ENCODE measurements at places on chromosomes 11 and 22. TPM values are rescaled to one million over a fixed set of nuclear protein-coding genes. Genes with fewer than 3 reads are reported as not detected.

The ZBTB16 gene
- total RNA-seq, result 7.6 TPM

The MED15 gene
- total RNA-seq, result 182 TPM

DNA sequence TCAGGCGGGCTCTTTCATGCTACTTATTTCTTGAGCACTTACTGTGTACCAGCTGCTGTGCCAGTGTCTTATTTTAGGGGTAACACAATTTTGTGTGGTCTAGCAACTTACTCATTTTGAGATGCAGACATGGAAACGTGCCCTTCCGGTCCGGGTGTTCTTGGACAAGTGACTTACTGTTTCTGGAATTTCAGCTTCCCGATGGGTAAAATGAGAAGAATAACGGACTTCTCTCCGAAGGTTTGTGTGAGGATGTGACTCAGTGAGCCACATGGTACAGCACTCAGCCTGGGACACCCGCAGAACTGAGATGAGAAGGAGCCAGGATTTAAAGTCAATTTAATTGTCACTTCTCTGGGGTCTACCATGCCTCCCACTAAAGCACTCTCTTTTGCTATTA lies 114.5 kb upstream of the SYT13 start:
- H3K36me3 ChIP-seq, result no peaks in the 10 kb centered on the region
- no peaks in the 10 kb centered on the region for H3K4me1 ChIP-seq
- DNase-seq, result no peak
- no peak overlapping the region for H3K4me3 ChIP-seq
- no peak overlapping the region for H3K27ac ChIP-seq

GRCh38 chr22:49621601-49622210 lies 206.0 kb downstream of the BRD1 start:
- no peaks in the 10 kb centered on the region for H3K27me3 ChIP-seq
- DNase-seq, result no peak
- no peaks in the 10 kb centered on the region for H3K4me1 ChIP-seq
- no peak overlapping the region for H3K27ac ChIP-seq

- no peak for DNase-seq
- H3K4me3 ChIP-seq, result no peak overlapping the region
- no peaks in the 10 kb centered on the region for H3K4me1 ChIP-seq
- no peaks in the 10 kb centered on the region for H3K36me3 ChIP-seq
- H3K27ac ChIP-seq, result no peak overlapping the region
These were observed 12.7 kb downstream of the MUC2 start for GRCh38 chr11:1087279-1087960.

DNA sequence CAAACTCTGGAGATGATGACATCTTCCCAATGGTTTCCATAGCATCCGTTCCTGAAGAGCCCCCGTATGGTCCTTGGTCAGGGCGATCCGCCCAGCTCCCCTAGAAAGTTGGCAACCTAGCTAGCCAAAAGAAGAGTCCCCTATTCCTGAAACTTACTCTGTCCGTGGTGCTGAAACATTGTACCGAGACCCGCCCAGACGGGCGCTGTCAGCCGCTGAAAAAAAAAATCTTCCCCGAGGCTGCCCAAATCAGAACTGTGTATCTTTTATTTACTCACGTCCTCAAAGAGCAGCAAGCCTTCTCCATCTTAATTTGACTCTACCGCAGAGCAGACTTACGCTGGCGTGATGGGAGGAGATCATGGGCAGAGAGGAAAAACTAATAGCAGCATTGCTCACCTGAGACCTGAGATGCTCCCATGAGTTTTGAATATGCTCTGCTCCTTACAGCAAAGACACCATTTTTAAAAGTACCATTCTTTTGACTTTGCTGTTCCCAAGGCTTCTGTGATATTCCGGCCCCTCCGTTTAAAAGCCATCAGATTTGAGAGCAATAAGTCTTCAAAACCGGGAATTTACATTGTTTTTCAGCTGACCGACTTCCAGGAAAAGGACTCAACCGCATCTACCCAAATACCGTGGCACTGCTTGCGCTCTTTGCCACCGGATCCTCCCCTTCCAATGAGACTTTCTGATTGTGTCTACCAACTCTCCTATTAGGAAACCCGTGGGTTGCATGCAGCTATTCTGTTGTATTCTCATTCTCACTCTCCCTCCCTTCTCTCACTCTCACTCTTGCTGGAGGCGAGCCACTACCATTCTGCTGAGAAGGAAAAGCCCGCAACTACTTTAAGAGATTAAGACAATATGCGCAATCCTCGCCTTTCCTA lies at the start of gene SLC17A6:
SLC17A6 (plus strand) TSS at position 786 of the 890 bp plus-strand sequence. CDS start 153 bp downstream, outside the sequence.
- H3K4me1 ChIP-seq, result peaks cover 4% of the 10 kb centered on the region
- H3K36me3 ChIP-seq, result peaks cover 6% of the 10 kb centered on the region
- no peak within 1 kb of the TSS for H3K4me3 ChIP-seq
- H3K27me3 ChIP-seq, result peaks cover 55% of the 10 kb centered on the region
- DNase-seq, result peak; percentile 19

DNA sequence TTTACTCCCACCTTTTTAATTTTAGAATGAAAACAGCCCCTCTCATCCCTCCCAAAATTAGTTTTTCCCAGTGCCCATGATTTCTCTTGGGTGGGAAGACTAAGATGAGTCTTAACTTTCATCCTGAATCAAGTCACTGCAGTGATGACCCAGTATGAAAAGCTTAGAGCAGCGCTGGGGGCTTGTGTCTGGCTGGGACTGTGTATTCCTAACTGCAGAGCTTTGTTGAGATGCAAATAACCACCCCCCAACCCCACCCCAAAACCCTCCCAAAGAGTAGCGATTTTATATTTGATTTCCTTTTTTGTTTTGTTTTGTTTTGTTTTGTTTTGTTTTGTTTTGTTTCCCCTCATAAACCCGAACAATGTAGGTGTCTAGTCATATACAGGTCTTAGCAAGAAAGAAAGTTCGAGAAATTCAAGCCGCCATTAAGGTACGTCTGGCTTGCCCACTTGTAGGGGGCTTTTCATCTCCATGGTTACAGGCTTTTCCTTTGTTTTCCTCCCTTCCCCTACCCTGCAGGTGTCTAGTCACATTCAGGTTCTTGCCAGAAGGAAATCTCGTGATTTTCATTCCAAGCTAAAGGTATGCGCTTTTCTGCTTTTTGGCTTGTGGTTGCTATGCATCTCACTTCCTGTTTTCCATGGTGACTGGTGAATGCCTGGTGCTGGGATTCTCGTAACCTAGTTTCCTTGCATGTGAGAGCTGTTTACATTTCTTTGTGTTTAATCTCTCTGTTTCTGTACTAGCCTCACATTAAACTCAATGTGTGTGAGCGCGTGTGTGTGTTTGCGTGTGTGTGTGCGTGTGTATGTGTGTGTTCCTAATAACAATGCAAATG lies 144.6 kb upstream of the RASSF10 start:
- H3K27me3 ChIP-seq, result peaks cover 44% of the 10 kb centered on the region
- no peak for DNase-seq
- H3K4me1 ChIP-seq, result no peaks in the 10 kb centered on the region
- no peak overlapping the region for H3K4me3 ChIP-seq
- no peak overlapping the region for H3K27ac ChIP-seq

GRCh38 chr11:43459246-43459645 lies 100.5 kb downstream of the TTC17 start:
- no peak for DNase-seq
- H3K4me1 ChIP-seq, result no peaks in the 10 kb centered on the region
- H3K4me3 ChIP-seq, result no peak overlapping the region
- peaks cover 76% of the 10 kb centered on the region for H3K36me3 ChIP-seq
- H3K27me3 ChIP-seq, result no peaks in the 10 kb centered on the region

GRCh38 chr11:12285106-12285505 lies 92.3 kb upstream of the PARVA start:
- no peak for DNase-seq
- H3K27me3 ChIP-seq, result peaks cover 2% of the 10 kb centered on the region
- H3K27ac ChIP-seq, result no peak overlapping the region
- H3K36me3 ChIP-seq, result no peaks in the 10 kb centered on the region
- H3K4me3 ChIP-seq, result no peak overlapping the region
- peaks cover 7% of the 10 kb centered on the region for H3K4me1 ChIP-seq

DNA sequence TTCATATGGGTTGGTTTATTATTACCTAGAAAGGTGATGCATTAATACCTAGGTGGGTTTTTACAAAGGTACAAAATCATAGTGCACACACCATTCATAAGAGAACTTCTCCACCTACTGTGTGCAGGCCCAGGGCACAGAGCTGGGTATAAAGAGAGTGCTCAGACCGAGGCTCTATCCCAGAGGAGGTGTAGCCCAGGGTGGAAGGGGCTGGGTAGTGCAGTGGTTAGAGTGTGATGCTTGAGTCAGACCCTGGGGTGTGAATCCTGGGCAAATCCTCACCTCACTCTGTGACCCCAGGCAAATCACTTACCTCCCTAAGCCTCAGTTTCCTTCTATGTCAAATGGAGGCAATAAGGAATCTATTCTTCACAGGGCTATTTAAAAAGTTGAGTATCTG lies 32.2 kb downstream of the PARVG start:
- peaks cover 14% of the 10 kb centered on the region for H3K4me1 ChIP-seq
- H3K27me3 ChIP-seq, result peaks cover 2% of the 10 kb centered on the region
- H3K4me3 ChIP-seq, result no peak overlapping the region
- peaks cover 11% of the 10 kb centered on the region for H3K36me3 ChIP-seq
- no peak overlapping the region for H3K27ac ChIP-seq

DNA sequence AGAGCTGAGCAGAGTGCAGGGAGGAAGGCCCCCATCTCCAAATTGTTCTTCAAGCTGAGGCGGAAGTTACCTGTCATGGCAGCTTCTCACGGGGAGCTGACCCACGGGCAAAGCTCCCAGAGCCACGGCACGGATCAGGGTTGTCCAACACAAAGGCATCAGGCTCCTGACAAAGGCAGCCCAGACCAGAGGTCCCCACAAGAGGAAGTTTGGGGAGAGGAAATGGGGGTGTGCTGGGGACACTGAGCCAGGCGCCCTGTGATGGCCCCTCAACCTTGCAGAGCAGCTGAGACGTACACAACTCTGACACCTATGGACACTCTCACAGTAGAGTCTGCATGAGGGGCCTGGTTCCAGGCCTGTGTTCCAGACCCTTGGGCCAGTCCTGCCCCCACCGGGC lies 95.6 kb downstream of the CTTN start:
- no peak for DNase-seq
- H3K36me3 ChIP-seq, result no peaks in the 10 kb centered on the region
- H3K27me3 ChIP-seq, result no peaks in the 10 kb centered on the region
- no peak overlapping the region for H3K4me3 ChIP-seq

GRCh38 chr11:62954478-62954877 lies 30.3 kb downstream of the SLC22A6 start:
- no peak for DNase-seq
- H3K27ac ChIP-seq, result no peak overlapping the region
- no peaks in the 10 kb centered on the region for H3K36me3 ChIP-seq
- no peak overlapping the region for H3K4me3 ChIP-seq
- no peaks in the 10 kb centered on the region for H3K4me1 ChIP-seq

Data from activated CD4-positive, alpha-beta T cell treated with anti-CD3 and anti-CD28 coated beads, Interleukin-2, amount 10 ng/mL, durations not matched to agents 7 days and 5 days (primary cell).